ENCODE measurements at places on chromosomes 4 and X.

DNA sequence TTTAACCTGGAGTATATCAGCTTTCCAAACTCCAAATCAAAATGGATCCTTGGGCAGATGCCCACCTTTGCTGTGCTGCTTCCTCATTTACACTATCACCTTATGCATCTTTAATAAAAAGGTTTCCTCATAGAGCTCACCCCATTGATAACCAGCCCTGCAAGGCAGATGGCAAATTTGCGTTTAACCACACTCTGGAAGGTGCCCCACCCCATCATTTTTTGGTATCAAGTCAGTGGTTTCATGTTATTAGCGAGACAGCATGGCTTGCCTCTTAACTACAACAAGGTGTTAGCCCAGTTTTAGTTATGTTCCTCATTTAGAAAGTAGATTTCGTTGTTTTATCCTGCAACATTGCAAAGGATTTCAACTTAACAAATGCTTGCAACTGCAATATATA is 214.0 kb upstream of the WDFY3 start:
- no peak for DNase-seq

- no peak for DNase-seq
Measured at GRCh38 chr4:148444296-148445070, 2.3 kb upstream of the NR3C2 start.

DNA sequence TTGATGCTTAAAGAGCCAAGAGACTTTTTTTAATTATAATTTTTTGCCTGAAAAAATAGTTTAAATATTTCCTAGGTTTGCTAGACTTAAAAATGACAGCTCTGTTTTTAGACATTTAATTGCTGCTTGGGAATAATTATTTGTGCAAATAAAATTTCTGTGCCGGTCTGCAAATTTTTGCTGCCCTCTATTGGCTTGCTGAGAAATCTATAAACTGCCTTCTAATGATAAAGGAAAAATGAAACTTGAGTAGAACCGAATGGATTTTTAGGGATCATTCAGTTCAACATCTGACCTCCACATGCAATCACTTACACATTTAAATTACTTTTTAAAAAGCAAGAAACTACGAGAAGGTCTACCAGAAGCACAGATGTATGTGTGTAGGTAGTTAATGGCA is 434.0 kb downstream of the FAM133A start:
- DNase-seq: no peak

DNA sequence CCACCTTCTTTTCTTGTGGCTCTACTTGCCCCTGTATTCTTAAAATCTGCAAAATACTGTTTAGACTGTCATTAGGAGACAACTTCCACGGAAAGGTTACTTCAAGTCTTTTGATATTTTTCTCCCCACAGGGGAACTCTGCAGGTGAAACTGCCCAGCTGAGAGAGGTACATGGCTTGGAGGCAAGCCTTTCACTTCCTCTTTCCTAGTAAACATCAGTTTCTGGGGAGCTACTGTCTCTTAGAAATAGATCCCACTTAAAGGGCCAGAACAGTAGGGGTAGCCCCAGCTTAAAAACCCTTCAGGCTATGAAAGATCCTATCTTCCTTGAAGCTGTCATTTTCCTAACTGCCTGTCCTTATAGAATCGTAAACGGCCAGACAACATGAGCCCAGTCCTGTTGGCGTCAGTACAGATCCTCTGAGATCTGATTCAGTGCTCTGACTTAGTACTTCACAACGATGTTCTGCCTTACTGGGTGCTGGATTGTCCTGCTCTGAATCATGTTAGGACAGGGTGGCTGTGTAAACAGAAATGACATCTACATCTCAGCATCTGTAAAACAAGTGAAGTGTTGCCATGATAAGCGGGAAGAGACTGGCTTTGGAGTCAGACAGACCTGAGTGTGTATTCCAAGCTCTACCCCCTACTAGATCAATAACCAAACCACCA is 102.1 kb downstream of the ITIH6 start:
- no peak for DNase-seq

GRCh38 chr4:95084584-95084983 is 326.8 kb downstream of the BMPR1B start:
- no peak for DNase-seq

DNA sequence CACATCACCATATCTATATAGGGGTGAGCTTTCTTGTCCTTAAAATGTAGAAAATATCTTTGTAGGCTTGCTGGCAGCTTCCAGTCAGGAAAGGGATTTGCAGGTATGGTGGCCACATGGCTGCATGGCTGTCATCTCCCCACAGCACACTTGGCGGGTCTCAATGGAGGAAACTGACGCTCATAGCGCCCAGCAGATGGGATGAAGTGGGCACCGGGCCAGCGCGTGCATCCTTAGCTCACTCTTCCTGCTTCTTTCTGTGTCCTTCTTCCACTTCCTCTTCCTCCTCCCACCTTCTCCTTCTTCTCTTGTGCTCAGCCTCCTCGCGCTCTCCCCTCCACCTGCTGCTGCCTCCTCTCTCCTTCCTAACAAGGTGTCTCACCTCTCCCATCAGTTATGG is 156.2 kb upstream of the PSAPL1 start:
- no peak for DNase-seq

GRCh38 chr4:109169170-109169569 is 133.3 kb downstream of the COL25A1 start:
- DNase-seq: no peak

- DNase-seq: no peak
Measured at GRCh38 chr4:137700072-137700471, 167.8 kb upstream of the PCDH18 start.

DNA sequence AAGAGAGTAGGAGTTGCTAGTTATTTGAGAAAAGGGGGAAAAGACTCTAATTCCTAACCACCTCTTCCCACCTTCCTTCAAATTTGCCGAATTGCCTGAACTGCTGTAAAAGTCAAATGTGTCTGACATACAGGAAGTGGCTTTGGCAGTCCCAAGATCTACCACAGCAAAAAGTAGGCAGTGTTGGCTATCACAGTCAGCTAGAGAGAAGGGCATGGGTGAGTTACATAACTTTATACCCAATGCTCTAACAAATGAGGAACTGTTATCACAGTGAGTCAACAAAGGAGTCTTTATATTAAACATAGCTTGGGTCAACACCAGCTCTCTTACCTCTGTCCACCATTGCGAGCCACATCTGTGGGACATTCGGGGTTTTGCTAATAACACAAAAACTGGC is 2.4 kb upstream of the MBNL3 start:
- no peak for DNase-seq

GRCh38 chrX:30592831-30593230 is 15.3 kb upstream of the TASL start:
- DNase-seq: no peak

- no peak for DNase-seq
Measured at GRCh38 chr4:38867478-38868058, at the start of gene FAM114A1. TSS of gene FAM114A1 (plus strand) at chr4:38867806. CDS start at chr4:38878079, 10,273 bp downstream.

GRCh38 chr4:169975838-169976796 is 50.1 kb downstream of the MFAP3L start:
- DNase-seq: no peak

- no peak for DNase-seq
Measured at GRCh38 chr4:61543976-61544375, 343.9 kb downstream of the ADGRL3 start.

- no peak for DNase-seq
Measured at GRCh38 chr4:139957986-139958738, 195.8 kb downstream of the MAML3 start.

GRCh38 chrX:128931071-128931470 is 592.2 kb downstream of the SMARCA1 start:
- DNase-seq: no peak

DNA sequence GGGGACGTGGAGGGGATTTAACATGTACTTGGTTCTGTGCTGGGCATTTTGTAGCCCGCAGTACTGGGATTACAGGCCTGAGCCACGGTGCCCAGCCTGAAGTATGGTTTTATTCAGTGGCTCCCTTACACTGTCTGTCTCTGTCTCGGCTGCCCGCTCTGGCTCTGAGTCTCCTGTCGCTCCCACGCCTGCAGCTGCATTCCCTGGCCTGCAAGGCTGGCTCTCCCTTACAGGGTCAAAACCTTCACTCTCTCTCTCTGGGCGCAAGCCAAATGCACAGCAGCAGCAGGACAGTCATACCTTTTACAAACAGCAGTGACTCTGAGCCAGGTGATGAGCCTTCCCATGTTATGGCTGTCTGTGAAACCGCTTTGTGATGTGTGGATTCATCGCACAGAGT is 72.1 kb downstream of the HTRA3 start:
- no peak for DNase-seq

GRCh38 chr4:21012851-21013331 is 312.6 kb downstream of the PACRGL start:
- no peak for DNase-seq

- no peak for DNase-seq
Measured at GRCh38 chrX:19811807-19812604, 75.4 kb downstream of the SH3KBP1 start.

DNA sequence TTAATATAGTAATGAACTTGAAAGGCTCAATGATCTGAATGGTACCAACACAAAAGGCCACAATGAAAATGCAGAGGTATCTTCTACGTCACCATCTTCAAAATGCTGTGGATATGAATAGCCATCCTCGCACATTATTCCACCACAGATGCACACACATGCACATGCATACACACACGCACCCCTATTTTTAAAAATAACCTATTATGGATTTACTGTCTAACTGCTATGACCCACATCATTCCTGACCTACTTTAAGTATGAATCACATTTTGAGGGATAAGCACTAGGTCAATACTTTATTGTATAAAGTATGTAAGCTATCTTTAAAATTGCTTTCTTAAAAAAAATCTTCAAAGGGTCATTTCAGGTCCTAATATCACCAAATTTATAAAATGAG is 24.4 kb upstream of the CORIN start:
- no peak for DNase-seq

DNA sequence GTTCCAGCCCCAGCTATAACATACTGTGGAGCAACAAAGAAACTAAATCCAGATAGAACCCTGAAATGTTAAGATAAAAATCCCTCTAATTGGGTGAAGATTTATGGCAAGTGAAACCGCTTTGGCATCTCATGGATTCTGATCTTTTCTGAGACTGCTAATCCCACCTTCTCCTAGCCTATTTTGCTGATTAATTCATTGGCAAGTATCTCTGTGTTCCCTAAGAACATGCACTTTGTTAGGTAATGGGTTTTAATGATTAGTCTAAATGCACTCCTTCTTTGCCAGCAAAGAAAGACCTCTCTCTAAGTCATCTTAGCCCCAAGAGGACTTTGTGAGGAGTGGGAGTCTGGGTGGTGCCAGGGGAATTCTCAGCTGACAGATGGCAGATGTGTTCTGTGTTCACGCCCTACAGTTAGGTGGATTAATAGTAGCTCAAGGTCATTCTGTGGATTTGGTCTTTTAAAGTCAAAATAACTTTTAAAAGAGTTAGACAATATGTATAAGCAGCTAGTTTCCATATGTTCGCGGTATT is 171.3 kb downstream of the UNC5C start:
- DNase-seq: no peak

GRCh38 chr4:123618606-123619005 is 222.0 kb downstream of the SPRY1 start:
- DNase-seq: no peak

- DNase-seq: no peak
Measured at GRCh38 chr4:154908168-154908567, 127.1 kb downstream of the RBM46 start.

GRCh38 chr4:22593933-22594332 is 78.1 kb upstream of the ADGRA3 start:
- no peak for DNase-seq

DNA sequence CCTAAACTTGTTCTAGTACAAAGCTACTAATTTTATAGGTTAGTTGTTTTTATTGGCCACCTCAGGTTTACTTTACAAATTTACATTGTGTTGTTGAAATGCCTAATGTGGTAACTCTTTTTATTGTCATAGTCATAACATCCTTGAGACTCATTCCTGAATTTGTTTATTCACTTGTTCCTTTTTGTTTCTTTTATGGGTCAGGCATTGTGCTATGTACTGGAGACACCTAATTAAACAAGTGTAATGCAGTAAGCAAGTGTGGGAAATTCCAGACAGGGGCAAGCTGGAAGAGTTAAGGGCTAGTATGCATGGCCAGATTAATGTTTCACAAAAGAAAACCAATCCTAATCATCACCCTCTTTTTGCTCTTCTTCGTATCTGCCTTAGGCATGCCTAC is 30.5 kb upstream of the TTC29 start:
- DNase-seq: no peak

- no peak for DNase-seq
Measured at GRCh38 chr4:17665852-17666251, 51.4 kb downstream of the MED28 start.

- no peak for DNase-seq
Measured at GRCh38 chr4:20041839-20042407, 209.8 kb upstream of the SLIT2 start.

DNA sequence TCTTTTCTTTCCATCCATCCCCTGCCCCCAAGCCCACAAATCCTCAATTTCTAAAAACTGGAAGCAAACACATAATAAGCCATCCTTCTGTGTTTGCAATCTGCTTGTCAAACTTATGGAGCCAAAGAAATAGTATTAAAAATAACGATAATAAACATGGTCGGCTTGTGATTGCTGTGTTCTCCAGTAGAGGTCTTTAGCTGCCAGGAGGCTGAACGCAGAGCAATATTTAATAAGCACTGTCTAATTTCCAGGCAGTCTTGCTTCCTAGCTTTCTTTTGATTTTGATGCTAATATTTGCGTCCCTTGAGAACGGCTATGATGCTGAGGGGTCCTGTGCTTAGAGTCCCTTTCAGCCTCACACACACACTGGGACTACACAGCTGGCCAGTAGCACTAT is 3.2 kb upstream of the HELT start:
- no peak for DNase-seq

DNA sequence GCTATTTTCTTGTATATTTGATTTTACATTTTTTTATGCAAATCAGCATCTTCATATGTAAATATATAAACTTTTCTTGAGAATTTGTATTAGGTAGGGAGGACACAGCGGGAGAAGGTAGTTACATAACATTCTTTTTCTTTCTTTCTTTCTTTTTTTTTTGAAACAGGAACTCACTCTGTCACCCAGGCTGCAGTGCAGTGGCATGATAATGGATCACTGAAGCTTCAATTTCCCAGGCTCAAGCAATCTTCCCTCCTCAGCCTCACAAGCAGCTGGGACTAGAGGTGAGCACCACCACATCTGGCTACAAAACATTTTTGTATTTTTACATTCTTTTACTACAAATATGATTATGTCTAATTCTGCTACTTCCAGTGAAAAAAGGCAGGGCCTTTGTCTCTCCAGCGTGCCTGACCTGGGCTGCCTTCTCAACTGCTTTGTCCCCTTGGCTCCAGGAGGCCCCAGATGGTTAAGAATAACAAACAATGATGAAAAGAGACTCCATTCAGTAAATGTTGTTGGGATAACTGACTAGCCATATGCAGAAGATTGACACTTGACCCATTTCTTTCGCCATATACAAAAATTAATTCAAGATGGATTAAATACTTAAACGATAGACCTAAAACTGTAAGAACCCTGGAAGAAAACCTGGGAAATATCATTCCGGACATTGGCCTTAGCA is 46.5 kb upstream of the FAT4 start:
- no peak for DNase-seq

GRCh38 chrX:103531002-103531401 is 11.7 kb upstream of the RAB40A start:
- DNase-seq: no peak

All from stimulated activated CD8-positive, alpha-beta memory T cell treated with anti-CD3 and anti-CD28 coated beads, Interleukin-4, amount 100 ng/mL, for 4 hours (primary cell).